Left colon (tissue), 2 donors: ENCODE measurements at places on chromosomes 6 and 20. TPM values are rescaled to one million over a fixed set of nuclear protein-coding genes. Genes with fewer than 3 reads are reported as not detected.

FOXS1 gene
- total RNA-seq: 0.45 TPM

PLN gene
- 31.1 TPM for total RNA-seq

RAET1E gene
- 0.61 TPM for total RNA-seq

OR2H2 gene
- total RNA-seq: not detected

MAP3K4 gene
- 40.7 TPM for total RNA-seq

OR12D3 gene
- total RNA-seq: not detected

ACAT2 gene
- total RNA-seq: 72.8 TPM

IL17A gene
- not detected for total RNA-seq

TP53INP2 gene
- total RNA-seq: 72.9 TPM

DNA sequence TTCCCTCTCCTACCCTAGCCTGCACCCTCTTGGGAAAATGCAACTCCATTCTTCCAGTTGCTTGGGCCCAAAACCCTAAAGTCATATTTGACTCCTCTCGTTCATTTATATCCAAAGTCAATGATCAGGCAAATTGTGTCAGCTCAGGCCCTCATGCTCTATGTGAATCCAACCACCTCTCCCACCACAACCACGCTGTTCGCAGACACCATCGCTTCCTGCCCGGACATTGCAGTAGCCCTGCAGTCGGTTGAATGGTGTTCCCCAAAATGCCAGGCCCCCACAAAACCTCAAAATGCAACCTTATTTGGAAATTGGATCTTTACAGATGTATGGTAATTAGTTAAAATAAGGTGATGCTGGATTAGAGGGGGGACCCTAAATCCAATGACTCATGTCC is 98.3 kb downstream of the PREX1 start:
- no peak for DNase-seq

DNA sequence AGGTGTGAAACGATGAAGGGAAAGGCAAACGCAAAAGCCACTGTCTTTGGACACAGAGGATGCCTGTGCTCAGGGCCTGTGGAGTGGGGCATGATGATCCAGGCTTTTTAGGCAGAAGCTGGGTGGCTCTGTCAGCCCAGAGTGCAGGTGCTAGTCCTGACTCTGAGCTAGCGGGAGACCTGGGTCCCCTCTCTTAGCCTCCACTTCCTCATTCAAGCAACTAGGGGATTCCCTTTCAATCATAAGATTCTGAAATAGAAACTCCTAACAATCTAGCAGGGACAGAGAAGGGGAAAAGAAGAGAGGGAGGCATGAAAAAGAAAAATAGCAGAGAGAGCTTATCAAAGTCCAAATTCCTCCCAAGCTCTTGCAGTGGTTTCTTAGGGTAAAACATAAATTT is 7.6 kb upstream of the HIVEP2 start:
- DNase-seq: no peak

GRCh38 chr6:39091220-39091619 is 23.8 kb downstream of the SAYSD1 start:
- DNase-seq: no peak

GRCh38 chr6:96234444-96234843 is 218.7 kb downstream of the FUT9 start:
- DNase-seq: no peak

GRCh38 chr20:51563486-51564332 is 21.2 kb upstream of the NFATC2 start:
- peak; percentile 39 for DNase-seq

DNA sequence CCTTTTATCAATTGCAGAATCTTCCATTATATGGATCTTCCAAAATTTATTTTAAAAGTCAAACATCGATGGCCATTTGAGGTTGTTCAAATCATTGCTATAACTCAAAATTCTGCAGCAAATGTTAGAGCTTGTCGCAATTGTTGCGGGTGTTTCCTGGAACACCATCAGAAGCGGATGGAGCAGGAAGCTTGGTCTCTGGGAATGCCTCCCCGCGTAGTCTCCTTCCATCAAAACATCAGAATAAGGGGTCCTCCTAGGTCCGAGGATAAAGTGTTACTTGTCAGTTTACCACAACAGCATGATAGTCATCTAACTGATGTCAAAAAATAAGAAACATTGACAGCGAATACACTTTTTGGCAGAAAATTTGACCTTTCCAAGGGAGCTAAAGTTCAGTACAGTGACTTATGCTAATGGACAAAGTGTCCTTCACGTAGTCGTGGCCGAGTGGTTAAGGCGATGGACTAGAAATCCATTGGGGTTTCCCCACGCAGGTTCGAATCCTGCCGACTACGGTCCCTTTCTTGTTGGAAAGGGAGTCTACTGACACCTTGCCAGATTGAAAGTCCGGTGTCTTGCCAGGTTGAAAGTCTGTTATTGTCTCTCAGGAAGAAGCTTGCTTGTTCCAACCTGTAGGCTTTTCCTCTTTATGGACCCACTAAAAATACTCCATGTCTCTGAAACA is 59.0 kb upstream of the ZNF184 start:
- no peak for DNase-seq

DNA sequence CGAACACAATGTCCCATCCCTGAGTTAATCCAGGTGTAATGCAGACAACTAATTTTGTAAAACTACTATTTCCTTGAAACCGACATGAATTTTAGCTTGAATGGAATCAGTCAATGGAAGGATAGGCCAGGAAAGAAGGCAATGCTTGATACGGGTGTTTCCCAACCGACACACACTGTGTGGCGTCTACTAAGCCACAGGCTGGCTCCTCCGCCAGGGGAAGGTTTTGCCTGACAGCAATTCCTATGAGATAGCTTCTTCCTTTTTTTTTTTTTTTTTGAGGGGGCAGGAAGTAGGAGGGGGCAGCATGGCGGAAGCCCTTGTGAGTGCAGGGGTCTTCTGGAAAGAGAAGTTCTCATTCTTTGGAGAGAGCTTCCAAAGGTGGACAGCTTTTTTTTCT is 12.0 kb upstream of the LAMA4 start:
- DNase-seq: no peak

DNA sequence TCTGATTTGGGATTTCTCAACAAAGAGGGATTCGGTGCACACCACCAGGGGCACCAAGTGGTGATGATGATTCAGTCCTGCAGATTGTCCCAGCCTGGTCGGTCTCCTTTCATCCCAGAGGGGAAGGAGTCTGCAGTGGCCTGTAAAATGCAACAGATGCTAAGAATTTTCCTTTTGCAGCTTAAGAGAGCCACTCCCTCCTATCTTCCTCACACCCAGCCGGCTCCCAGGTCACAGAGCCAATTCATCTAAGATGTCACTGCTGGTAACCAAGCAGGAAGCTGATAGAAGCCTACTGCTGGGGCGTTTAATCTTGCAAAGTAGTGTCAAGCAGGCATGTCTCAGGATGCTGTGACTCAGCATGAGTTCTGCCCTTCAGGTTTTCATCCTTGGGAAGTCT is 203.8 kb upstream of the LRFN2 start:
- DNase-seq: no peak

GRCh38 chr6:35392111-35392702 is 49.8 kb downstream of the PPARD start:
- DNase-seq: peak; percentile 91

DNA sequence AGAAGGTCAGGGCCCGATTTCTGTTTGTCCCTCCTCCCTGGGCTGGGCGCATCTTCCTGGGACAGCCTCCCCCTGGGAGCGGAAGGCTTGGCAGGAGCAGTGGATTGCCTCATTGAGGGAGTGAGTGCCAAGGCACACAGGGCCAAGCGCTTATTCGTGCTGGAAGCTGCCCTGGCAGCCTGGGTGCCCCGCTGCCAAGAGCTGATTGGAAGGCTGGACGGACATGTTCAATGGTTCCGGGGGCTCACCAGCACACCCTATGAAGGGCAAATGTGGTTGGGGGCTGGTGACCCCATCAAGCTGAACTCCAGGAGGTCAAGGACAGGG is 10.3 kb upstream of the ZNF831 start:
- DNase-seq: no peak

DNA sequence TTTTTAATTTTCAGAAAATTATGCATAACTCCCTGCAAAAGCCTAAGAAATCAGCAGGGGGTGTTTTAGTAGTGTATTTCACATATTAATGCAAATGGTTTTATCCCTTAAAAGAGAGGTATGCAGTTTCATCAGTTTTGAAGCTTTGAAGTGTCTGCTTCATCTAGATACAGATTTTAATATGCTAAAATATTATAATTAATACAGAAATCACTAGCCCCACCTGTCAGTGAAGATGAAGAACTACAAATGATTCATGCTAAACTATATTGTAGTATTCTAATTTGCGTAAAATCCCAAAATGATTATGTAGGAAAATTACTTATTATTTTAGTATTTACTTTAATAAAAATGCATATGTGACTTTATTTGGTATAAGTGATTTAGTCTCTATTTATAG is 2.9 kb upstream of the TFB1M start:
- no peak for DNase-seq

GRCh38 chr6:149150801-149151398 is 166.6 kb upstream of the TAB2 start:
- DNase-seq: no peak
